ENCODE measurements at places on chromosomes 3 and 15.

GRCh38 chr15:25850154-25851111 lies 12.7 kb downstream of the ATP10A start:
- DNase-seq = no peak

DNA sequence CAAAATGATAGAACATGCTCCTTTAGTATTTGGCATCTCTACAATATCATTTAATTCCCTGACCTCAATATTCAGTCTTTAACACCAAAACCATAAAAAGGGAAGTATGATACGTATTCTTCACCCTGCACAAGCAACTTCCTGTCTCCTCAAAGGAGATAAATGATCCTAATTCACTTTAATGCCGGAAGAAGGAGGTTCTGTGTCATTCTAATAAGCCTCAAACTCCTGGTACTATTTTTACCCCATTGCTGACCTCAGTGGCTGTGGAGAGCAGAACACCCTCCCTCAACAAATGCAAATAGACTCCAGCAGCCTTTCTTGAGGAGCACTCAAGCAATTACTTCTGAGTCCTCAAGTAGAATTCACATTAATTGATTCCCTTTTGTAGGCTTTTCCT lies 173.3 kb downstream of the TMEM108 start:
- DNase-seq = no peak

- no peak for DNase-seq
Measured at GRCh38 chr15:59298225-59298853, 74.3 kb downstream of the MYO1E start.

DNA sequence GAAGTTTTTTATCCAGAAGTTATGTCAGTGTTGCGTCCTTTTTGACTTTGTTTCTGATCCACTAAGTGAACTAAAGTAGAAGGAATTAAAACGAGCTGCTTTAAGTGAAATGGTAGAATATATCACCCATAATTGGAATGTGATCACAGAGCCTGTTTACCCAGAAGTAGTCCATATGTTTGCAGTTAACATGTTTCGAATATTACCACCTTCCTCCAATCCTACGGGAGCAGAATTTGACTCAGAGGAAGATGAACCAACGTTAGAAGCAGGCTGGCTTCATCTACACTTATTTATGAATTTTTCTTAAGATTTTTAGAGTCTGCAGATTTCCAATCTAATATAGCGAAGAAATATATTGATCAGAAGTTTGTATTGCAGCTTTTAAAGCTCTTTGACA lies 57.6 kb downstream of the DNAH1 start:
- no peak for DNase-seq

- DNase-seq = no peak
Measured at GRCh38 chr3:127337001-127337400, 49.2 kb upstream of the PRR20G start.

DNA sequence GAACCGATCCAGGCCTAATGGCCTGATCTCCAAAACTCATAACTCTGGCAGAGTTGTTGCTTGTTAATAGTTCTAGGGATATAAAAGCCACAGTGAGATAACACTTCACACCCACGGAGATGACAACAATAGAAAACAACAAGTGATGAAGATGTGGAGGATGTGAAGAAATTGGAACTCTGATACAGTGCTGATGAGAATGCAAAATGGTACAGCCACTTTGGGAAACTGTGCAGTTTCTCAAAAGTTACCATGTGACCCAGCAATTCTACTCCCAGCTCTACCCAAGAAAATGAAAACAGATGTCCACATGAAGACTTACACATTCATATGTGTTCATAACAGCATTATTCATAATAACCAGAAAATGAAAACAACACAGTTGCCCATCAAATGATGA lies 3.8 kb downstream of the CMTM7 start:
- no peak for DNase-seq

GRCh38 chr3:143439817-143440216 lies 320.2 kb downstream of the CHST2 start:
- no peak for DNase-seq

- no peak for DNase-seq
Measured at GRCh38 chr3:183870563-183870962, 14.1 kb downstream of the PARL start.

DNA sequence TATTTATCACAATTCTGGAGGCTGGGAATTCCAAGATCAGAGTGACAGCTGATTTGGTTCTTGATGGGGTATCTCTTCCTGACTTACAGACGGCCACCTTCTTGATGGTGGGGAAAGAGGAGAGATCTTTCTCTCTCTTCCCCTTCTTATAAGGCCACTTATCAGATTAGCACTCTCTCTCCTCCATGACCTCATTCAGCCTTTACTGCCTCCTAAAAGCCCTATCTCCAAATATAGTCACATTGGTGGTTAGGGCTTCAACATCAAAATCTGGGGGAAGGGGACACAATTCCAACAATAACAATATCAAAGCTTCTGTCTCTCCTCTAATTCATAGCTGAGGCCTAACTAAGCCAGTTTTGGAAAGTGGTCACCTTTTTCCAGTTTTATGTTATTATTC lies 91.7 kb upstream of the MBNL1 start:
- no peak for DNase-seq

- DNase-seq = no peak
Measured at GRCh38 chr3:99627062-99627826, 11.2 kb upstream of the COL8A1 start.

DNA sequence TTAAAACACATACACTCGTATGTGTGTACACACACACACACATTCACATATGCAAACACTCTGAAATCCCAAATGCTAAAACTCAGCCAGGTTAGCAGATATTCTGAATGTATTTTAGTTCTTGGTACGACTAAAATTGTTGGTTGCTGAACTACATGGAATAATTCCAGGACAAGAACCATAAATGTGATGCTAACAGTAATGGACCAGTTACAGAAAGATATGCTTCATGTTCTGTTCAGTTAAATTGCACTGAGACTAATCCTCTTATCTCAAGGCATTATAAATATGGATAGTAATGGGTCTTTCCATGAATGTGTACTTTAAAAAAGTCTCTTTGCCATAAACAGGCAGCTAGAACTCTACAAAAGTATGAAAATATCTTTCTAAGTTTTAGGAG lies 113.3 kb downstream of the FRMD4B start:
- no peak for DNase-seq

- DNase-seq = no peak
Measured at GRCh38 chr15:78406016-78406585, 31.9 kb upstream of the IREB2 start.

DNA sequence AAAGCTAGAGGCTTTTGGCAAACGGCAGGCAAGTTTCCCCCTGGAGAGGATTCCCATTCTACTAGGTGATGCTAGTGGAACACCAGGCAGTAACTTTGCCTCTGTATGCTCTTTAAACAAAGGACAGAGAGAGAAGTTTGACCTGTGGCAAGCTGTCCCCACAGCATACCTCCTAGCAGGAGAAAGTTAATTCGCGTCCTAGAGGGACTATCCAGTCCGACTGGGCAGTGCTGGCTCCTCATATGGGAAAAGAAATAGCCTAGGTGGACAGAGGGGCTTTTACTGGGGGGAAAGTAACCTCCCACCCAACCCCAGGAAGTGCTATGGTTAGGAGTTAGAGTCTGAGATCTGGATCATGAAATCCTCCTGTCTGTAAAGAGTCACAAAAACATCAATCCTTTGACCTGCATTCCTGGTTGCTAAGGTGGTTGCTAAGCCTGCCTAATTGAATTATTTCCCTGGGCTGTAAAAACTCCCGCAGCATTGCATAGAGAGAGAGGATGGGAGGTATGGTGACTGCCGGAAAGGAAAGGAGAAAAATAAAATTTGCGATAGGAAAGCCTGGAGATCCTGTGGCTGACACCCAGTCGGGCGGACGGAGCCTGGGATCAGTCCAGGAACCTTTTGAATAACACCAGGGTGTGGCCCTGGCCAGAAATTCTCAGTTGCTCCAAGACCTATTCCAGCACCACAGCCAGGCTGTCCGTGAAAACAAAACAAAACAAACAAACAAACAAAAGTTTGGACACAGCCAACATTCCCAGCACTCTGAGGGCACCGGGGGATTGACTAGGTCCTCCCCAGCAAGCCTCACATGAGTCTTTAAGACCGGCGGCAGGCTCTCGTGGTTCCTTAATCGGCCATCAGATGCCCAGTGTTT lies 67.7 kb upstream of the ATP11B start:
- peak; percentile 31 for DNase-seq

DNA sequence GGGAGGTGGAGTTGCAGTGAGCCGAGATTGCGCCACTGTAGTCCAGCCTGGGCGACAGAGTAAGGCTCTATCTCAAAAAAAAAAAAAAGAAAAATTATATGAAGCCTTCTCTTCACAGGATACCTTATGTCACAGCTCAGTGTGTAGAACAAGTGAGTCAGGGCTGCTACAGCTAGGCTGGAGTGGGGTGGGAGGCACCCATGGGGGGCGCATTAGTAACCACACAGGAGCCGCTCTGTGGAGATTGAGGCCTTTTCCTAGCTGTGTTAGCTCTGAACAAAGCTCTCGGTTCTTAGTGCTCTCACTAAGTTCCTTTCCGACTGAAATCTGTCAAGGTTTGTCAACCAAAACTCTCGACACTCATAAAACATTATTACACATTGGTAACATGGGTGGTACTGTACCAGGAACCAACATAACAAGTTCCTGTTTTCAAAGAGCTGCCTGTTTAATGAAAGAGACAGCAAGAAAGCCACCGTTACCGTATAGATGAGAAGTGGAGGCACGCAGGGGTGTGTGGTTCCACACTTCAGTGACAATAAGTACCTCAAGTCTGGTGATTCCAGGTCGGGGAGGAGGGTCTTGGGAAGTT lies 4.5 kb downstream of the LRRC31 start:
- no peak for DNase-seq

GRCh38 chr3:474828-475227 lies 278.3 kb downstream of the CHL1 start:
- no peak for DNase-seq

GRCh38 chr3:193874512-193874911 lies 261.4 kb upstream of the HES1 start:
- no peak for DNase-seq

GRCh38 chr3:159045279-159045885 lies 243.5 kb downstream of the MFSD1 start:
- DNase-seq = no peak

- no peak for DNase-seq
Measured at GRCh38 chr3:186598108-186598784, 14.6 kb upstream of the AHSG start.

DNA sequence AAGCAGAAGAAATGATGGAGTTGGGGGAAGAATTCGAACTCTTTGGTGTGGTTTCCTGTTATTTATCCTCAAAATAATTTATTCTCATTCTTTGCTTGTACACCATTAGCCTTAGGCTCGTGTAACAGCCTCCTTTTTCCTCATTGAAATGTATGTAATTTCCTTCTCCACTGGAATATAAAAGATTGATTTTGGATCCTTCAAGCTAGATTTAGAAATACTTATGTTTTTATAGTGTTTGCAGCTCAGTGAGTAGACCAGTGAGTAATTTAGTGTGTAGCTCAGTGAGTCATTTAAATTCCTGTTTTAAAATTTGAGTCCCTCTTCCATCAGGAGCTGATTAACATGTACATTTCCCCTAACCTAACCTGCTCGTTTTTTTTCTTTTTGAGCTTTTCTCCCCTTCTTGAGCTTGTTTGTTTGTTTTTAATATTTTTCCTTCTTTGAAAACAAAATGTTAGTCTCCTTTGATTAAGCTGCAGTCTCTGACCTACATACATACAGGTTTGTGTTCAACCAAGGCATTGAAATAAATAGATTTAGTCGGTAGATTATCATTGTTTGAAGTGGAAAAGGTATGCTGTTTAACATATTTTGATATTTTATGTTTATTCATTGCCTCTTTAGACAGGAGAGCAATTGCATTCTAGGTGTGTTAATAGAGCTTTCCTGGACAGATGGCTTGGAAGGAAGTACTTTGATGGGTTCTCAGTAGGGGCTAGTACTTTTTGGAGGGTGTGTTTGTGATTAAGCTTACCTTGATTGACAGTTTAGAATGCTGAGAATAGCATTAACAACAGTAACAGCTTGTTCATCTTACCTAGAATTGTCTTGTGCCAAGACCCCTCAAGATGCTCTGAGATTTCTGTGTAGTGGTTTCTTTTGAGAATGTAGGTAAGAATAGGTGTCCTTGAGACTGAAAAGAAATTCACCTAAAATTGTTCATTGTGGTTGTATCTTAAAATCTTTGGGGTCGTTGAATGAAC lies 5.9 kb downstream of the USP3 start:
- no peak for DNase-seq

DNA sequence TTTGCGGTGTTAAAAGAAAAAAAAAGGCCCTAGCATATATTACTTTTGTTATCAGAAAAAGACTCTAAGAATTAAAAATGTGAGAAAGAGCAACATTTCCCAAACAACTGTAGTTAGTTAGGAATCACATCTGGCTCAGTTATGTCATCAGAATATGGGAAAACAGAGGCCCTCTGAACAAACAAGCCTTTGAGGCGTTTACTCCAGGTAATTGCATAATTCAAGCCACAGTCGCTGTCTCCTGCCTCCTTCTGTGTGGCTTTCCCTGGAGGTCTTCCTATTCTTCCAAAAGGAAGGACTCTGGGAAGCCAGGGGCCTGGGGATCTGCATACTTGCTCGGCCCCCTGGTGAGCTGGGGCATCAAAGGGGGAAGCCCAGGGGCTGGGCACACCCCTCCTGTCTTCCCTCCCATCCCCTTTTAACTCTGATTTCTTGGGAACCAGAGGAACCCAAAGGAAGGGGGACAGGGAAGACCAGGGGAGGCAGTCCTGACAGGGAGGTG lies 3.7 kb upstream of the FAM107A start:
- DNase-seq = no peak

GRCh38 chr3:138260611-138261010 lies 69.0 kb downstream of the NME9 start:
- no peak for DNase-seq

DNA sequence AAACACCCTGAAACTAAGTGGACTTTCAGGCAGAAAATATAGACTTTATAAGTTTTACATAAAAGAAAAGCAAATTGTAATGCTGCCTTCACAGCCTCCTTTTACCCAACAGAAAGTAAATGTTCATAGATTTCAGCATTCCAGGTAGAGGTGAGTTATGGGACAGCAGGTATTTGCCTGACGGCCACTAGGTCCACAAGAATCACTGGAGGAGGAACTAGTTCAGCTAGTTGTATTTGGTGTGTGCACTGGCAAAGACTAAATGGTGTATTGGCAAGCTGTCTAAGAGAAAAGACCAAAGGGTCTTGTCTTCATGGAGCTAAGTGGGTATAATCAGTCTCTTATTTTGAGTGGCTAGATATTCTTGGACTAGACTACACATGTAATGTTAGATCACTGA lies 34.2 kb downstream of the ZNF654 start:
- DNase-seq = no peak

- no peak for DNase-seq
Measured at GRCh38 chr3:39144095-39144747, 9.2 kb downstream of the CSRNP1 start.

GRCh38 chr3:152190636-152191183 lies 78.0 kb upstream of the MBNL1 start:
- DNase-seq = no peak

DNA sequence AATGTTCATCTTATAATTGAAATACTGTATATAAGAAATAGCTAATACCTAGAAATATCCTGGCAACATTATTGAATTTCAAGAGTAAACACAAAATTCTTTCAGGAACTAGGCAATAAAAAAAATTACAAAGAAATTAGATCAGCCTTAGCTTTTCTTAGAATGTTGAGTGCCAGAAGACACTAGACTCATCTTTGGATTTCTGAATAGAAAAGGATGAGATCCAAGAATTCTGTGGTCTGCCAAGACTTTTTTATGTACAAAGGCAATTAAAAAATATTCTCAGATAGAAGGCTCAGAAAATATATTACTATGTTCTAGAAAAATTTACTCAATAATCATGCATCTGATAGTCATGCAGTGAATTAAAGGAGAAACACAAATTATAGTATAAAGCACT lies 294.5 kb upstream of the CDIN1 start:
- no peak for DNase-seq

Measured in HuH-7 (cell line).